ENCODE measurements at places on chromosomes 13 and 19. TPM values are rescaled to one million over a fixed set of nuclear protein-coding genes. Genes with fewer than 3 reads are reported as not detected.
A peak's percentile ranks its signal among the peaks of the same experiment; 100 is the strongest.

DNA sequence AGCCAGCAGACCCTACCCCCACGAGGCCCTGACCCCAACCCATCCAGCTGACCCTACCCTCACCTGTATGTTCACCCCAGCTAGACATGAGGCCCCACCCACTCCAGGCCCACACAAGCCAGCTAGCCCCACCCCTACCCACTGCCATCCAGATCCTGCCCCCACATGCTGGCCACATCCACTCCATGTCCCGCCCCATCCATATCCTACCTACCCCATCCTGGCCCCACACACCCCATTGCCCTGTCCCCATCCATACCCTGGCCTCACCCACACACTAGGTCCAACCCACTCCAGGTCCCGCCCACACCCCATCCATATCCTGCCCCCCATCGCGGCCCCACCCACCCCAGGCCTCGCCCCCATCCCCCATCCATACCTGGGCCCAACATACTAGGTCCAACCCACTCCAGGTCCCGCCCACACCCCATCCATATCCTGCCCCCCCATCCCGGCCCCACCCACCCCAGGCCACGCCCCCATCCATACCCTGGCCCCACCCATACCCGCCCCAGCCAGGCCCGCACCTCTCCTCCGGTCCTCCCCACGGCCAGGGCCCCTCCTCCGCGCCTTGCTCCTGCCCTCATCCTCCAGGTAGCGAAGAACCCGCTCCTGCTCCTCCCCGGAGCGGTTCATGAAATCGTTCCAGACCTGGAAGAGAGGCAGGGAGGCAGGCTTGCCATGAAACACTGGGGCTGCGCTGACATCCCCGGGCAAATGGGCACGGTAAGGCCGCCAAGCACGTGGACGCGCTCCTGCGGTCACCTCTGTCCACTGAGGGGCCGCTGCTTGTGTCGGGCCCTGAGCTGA is 7.2 kb downstream of the RNU6-9 start:
- DNase-seq: no peak

- no peak for DNase-seq
These were observed 225.9 kb downstream of the OLFM4 start for GRCh38 chr13:53254500-53254899.

DNA sequence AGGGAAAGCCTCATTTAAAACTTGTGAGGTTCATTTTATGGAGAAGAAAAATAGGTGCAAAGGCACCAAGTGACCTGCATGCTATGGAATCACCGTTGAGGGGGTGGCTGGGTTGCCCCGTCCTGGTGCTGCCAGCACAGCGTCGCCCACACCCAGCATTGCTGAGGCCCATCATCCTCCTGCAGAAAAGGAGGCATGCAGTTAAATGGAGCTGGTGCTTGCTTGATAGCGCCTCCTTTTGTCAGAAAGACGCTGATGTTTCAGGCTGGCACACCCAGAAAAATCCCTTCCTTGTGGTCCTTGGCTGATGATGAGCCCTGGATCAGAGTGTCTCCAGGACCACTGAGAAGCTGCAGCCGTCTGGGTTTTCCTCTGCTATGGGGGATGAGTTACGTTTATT is 36.9 kb downstream of the DHRS12 start:
- no peak for DNase-seq

- DNase-seq: no peak
These were observed 167.8 kb downstream of the DLEU7 start for GRCh38 chr13:50675651-50676050.

- no peak for DNase-seq
These were observed 39.7 kb upstream of the RXFP2 start for GRCh38 chr13:31699650-31700049.

- no peak for DNase-seq
These were observed 151.5 kb downstream of the NHLRC3 start for GRCh38 chr13:39189778-39190177.

DNA sequence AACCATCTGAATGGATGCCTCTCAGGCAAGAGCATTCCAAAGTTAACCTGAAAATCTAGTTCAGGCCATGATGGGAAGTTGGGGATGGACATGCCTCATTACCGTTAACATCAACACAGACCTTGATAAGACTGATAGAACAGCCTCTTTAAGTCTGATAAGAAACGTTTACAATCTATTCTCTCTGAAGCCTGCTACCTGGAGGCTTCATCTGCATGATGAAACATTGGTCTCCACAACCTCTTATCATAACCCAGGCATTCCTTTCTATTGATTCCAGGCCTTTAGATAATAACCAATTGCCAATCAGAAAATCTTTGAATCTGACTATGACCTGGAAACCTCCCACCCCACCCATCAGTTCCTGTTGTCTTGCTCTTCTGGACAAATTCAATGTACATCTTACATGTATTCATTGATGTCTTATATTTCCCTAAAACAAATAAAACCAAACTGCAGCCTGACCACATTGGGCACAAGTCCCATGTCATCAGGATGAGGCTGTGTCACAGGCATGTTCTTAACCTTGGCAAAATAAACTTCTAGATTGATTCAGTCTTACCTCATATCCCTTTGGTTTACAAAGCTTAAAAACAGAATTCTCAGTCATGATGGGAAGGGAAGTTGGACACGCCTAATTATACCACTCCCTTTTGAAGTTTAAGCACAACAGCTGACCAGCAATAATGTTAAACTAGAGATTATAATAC is 843.8 kb upstream of the SPRY2 start:
- no peak for DNase-seq

- DNase-seq: no peak
These were observed 172.1 kb downstream of the USP12 start for GRCh38 chr13:26999499-26999898.

- DNase-seq: no peak
These were observed 35.6 kb upstream of the NANOS3 start for GRCh38 chr19:13841086-13841961.

- no peak for DNase-seq
These were observed 146.9 kb upstream of the SLC10A2 start for GRCh38 chr13:103213152-103213551.

DNA sequence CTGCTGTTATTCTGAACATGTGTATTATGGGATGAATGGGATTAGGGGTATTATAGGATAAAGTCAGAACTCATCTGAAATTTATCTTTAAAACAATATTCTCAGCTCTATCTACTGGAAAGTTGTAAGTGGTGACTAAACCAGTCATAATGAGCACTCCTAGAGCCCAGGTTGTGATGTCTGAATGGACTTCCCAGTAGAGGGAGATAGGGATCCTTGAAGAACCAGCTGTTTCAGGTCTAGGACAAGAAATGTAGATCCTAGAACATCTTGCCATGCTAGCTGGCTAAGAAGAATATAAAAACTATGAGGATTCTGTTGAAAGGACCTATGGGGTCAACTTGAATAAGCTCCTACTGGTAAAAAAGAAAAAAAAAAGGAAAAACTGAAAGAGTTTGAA is 310.8 kb downstream of the SLC7A1 start:
- DNase-seq: no peak

GRCh38 chr19:4372165-4373012 is 28.0 kb downstream of the SH3GL1 start:
- DNase-seq: no peak

GRCh38 chr13:43203781-43204180 is 180.4 kb downstream of the DNAJC15 start:
- no peak for DNase-seq

- DNase-seq: no peak
These were observed 196.7 kb downstream of the TBC1D4 start for GRCh38 chr13:75285310-75285709.

DNA sequence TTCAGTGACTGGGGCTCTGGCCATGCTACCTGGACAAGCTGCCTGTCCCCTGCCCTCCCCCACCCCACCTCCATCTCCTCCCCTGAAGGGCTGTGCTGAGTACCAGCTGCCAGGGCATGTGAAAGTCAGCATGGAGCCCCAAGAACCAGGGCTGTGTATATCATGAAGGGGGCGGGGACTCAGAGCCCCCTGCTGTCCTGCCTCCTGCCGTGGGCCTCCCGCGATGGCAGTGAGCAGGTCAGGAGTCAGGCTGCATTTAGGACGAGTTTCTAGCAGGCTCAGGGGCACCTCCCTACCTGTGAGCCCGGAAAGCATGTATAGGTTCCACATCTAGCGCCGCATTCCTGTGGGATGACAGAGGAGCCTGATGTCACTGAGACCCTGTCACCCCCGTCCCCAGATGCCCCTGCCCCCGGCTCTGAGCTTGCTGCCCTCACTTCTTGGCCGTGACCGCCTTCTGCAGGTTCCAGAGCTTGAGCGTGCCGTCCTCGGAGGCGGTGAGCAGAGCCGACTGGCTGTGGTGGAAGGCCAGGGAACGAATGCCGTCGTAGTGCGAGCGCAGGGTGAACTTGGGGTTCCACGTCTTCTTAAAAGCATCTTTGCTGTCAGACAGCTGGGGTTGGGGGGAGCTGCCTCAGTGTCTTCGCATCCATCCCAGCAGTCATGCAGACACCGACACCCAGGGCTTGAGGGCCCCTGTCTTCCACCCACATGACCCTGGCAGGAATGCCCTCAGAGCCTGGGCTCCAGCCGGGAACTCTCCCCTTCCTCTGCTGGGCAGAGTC is 8.3 kb upstream of the PRKD2 start:
- DNase-seq: no peak

GRCh38 chr19:38004521-38005223 is 97.7 kb downstream of the SIPA1L3 start:
- peak; percentile 96 for DNase-seq

DNA sequence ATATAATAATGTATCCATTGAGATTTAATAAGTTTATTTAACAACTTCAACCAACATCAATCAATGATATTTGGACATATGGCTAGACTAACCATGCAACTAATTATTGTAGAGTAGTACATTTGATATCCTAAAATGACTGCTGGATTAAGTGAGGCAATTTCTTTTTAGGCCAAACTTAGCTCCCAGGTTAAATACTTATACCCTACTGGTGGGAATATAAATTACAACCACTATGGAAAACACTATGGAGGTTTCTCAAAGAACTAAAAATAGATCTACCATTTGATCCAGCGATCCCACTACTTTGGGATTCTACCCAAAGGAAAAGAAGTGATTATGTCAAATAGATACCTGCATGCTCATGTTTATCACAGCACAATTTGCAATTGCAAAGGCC is 345.8 kb downstream of the RBM26 start:
- no peak for DNase-seq

DNA sequence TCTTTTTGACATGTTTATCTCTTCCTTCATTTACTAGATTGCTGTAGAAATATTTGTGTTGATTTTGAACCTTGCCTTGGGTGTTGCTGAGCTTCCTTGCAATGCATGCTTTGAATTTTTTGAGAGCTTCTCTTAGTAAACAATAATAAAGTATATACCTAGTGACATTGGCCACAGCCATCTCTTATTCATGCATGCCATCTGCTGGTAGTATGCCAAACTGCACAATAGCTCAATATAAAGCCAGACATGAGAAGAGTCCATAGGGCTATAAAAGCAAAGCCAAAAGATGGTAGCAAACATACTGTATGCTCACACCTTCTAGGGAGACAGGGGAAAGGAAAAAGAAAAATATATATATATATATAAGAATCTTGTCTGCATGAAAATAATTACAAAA is 18.9 kb upstream of the ZSCAN5A start:
- peak; percentile 71 for DNase-seq

GRCh38 chr13:20126541-20127261 is 34.2 kb downstream of the GJA3 start:
- DNase-seq: no peak

GRCh38 chr13:106415442-106415841 is 120.0 kb downstream of the EFNB2 start:
- DNase-seq: no peak

- no peak for DNase-seq
These were observed 826.9 kb upstream of the PCDH9 start for GRCh38 chr13:68056816-68057710.

DNA sequence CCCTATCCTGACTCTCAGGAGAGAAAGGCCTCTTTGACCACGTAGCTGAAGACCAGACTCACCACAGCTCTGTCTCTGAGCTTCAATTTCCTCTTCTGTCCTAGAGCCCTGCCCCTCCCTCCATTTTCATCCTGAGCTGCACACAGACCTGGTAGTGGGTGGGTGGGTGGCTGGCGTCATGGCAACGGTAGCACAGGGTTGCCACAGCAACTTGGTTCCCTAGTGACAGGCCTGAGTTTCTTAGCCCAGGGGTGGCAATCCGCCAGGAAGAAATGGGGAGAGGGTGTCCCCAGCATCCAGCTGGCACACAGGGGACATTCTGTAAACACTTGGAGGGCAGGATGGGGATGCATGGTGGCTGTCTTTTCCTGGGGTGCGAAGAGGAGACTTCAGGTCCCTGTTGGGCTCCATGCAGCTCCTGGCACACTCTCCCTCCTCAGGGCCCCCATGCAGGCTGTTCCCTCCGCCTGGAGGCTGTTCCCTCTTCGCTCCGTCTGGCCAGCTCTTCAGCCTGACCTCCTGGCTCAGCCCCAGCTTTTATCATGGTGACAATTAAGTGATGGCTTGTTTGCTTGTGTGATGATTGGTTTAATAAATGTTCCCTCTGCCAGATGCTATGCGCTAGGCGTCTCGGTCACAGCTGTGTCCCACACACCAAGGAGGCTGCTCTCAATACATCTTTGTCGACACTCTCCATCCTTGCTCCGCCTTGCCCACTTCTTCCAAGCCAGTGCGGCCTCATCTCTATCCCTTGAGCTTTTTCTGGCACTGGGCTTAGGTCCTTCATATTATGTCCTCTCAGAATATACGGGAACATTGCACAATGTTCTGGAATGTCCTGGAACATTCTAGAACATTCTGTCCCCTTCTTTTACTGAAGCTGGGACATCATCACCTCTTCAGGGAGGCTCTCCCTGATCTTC is 7.4 kb upstream of the KLHL26 start:
- no peak for DNase-seq

GRCh38 chr19:452829-453228 is 8.0 kb downstream of the SHC2 start:
- DNase-seq: no peak

- no peak for DNase-seq
These were observed 393.1 kb downstream of the TBC1D4 start for GRCh38 chr13:75088915-75089314.

GRCh38 chr19:50457300-50457699 is 19.0 kb upstream of the EMC10 start:
- DNase-seq: no peak

Gene HPN
- total RNA-seq: 0.20 TPM

Gene GIPC3
- 0.20 TPM for total RNA-seq

Gene OR7D2
- total RNA-seq: 0.06 TPM

Gene SLC1A6
- 9.6 TPM for total RNA-seq

Gene OR7A5
- not detected for total RNA-seq

Gene ZNF284
- 6.4 TPM for total RNA-seq

Gene ZNF729
- total RNA-seq: 0.11 TPM

Gene SHD
- 6.7 TPM for total RNA-seq

Gene TMC4
- total RNA-seq: 0.50 TPM

Gene SIGLEC10
- 3.1 TPM for total RNA-seq

Gene KLF16
- 1.8 TPM for total RNA-seq

Gene PLK5
- total RNA-seq: 0.59 TPM

Gene ZNF382
- total RNA-seq: 39.1 TPM

Gene LILRA1
- total RNA-seq: 0.99 TPM

Gene CEACAM3
- not detected for total RNA-seq

Gene ELANE
- total RNA-seq: 23.5 TPM

Gene ACP7
- total RNA-seq: 0.10 TPM

Gene FCAR
- total RNA-seq: 9.1 TPM

Gene ZNF560
- total RNA-seq: 0.79 TPM
